ENCODE measurements at places on chromosomes 2 and 18.

DNA sequence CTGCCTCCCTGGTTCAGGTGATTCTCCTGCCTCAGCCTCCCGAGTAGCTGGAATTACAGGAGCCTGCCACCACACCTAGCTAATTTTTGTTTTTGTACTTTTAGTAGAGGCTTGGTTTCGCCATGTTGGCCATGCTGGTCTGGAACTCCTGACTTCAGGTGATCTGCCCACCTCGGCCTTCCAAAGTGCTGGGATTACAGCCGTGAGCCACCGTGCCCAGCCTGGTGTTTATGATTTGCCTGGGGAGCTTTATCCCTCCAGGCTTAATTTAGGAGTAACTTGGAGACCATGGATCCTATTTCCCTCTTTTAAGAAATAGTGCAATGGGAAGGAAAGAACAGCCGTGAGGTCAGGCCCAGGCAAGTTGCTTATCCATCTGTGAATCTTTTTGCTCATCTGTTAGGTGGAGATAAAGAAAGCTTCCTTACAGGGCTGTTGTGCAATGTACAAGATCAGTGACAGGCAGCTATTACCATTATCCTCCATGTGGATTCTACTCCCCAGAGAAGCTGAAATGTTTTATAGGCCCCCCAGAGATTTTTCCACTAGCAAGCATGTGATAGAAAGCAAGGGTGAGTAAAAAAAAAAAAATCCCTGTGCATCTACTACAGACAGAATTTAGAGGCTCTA, 104.9 kb upstream of the MGAT5 start:
- DNase-seq = no peak

GRCh38 chr18:63083555-63083954, 236.0 kb downstream of the BCL2 start:
- no peak for DNase-seq

- DNase-seq = no peak
Measured at GRCh38 chr2:116674188-116674587, 1140.3 kb upstream of the DDX18 start.

DNA sequence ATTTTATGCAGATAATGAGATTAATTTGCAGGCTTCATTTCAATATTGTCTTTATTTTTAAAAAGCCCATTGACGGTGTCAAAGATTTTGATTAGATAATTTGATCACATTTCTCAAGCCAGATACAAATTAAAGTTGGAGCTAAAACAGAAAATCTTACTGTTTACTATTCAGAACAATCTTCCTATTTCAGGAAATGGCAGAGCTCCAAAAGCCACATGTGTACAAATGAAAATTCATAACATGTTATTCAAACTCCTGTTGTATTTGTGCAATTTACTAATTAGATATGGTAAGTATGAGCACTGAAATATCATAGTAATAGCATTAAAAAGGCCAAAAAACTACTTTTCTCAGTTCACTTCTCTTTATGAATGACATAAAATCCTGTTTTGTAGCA, 682.9 kb downstream of the KCNJ3 start:
- no peak for DNase-seq

- no peak for DNase-seq
Measured at GRCh38 chr2:43333656-43334144, 107.3 kb upstream of the ZFP36L2 start.

GRCh38 chr2:161576421-161576820, 47.8 kb upstream of the SLC4A10 start:
- DNase-seq = no peak

GRCh38 chr2:224910574-224910925, 131.7 kb downstream of the DOCK10 start:
- DNase-seq = no peak

DNA sequence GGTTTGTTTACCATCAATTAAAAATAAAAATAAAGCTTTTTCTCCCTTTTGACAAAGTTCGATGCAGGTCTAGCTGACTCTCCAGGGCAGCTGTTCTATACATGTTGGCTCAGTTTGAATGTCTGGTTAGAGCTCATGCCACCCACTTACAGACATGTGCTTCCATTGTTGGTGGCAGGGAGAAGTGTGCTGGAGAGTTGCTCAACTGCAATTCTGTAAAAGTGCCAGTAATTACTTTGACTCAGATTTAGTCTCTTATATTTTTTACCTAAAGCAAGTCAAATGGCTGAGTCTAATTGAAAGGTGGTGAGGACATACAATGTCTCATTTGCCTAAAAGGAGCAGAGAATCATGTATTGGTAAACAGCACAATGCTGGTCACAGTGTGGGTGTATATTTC, 609.1 kb upstream of the SYT4 start:
- no peak for DNase-seq

DNA sequence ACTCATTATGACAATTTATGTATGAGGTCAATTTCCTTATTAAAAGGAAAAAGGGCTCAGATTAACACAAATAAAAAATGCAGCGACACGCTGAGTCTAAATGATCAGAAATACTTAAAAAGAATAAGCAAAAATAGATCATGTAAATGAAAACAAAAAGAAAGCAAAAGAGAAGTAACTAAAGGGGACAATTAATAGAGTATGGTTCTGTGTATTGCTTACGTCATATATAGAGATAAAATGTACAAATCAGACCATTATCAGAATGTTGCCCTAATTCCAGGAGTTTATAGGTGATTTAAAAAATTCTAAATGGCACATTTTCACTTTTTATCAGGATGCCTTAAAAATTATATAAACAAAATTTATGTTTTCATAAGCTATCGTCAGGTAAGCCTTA, 189.5 kb downstream of the DNAH7 start:
- no peak for DNase-seq

DNA sequence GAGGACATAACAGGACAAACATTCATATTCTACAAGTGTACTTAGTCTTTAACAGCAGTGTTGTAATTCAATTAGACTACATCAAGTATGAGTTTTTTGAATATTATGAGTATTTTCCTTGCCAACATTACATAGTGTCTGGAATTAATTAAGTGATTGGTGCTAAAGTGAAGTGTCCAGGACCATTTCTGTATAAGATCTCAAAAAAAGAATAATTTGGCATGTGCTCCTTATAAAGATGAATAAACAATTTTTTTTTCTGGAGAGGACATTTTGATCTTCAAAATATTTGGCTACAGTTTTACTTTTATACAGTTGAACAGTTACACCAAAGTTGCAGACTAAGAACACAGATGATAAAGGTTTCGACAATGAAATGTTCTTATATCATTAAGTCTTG, 15.1 kb upstream of the EPB41L3 start:
- DNase-seq = no peak

DNA sequence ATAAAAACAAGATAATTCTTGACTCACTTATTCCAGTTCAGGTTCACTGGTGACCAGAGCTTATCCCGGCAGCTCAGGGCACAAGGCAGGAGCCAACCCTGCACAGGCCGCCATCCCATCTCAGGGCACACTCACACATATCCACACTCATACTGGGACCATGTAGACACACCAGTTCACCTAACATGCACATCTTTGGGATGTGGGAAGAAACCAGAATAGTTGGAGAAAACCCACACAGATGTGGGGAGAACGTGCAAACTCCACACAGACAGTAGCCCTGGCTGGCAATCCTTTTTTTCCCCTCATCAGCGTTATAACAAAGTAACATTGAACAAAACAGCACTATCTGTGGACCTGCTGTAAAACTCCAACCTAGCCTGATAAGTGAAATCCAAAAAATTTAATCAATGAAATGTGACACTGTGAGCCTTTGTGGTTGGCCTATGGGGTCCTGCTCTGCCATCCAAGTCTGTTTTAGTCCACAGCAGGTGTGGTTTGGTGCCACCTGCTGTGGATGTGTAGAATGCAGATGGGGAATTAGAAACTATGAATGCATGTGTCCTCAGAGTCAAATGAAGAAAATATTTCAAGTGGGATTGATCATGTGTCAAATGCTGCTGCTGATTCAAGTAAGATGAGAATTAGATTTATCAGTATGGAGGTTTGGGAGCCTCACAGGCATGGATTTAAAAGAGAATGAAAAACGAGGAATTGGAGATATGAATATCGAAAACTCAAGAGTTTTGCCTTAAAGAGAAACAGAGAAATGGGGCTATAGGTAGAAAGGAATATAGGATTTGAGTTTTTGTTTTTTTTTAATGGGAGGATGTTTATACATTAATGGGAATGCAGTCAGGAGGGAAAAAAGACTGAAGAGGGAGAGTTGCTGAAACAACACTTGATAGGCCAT, 47.0 kb downstream of the UGP2 start:
- peak; percentile 10 for DNase-seq

DNA sequence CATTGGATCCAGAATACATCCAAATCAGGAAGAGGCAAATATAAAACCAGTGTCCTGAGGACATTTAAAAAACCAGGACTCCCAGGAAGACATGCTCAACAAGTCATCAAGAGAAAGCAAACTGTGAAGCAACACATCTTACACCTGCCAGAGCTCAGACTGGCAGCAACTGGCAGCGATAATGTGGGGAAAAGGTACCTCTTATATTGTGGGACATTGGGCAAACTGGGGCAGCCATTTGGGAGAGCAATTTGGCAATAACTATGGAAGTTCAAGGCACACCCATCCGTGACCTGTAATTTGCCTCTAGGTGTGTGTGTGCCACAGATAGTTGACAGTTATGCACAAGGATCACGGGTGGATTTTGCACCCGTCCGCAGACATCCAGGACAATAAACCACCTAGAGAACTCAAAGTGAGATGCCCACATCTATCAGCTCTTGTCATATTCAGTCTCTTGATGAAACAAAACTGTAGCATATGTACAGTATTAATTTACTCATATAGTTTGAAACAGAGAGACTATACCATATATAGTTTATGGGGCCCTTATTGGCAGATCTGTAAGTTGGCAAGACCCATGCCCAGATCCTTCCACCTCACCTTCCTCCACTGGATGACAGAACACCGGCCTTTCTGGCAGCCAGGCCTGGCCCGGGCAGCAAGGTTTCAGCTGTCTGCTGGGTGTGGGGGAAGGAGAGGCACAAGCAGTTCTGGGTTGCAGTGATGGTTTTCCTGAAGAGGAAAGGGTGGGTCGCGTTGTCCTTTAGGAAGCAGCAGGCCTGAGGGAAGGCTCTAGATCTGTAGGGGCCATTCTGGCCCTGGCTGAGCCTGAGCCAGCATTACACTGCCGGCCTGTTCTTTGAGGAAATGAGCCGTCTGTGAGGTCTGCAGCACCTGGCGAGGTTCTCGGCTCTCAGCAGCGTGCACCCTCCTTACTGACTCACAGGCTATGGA, 18.8 kb downstream of the HJURP start:
- no peak for DNase-seq

DNA sequence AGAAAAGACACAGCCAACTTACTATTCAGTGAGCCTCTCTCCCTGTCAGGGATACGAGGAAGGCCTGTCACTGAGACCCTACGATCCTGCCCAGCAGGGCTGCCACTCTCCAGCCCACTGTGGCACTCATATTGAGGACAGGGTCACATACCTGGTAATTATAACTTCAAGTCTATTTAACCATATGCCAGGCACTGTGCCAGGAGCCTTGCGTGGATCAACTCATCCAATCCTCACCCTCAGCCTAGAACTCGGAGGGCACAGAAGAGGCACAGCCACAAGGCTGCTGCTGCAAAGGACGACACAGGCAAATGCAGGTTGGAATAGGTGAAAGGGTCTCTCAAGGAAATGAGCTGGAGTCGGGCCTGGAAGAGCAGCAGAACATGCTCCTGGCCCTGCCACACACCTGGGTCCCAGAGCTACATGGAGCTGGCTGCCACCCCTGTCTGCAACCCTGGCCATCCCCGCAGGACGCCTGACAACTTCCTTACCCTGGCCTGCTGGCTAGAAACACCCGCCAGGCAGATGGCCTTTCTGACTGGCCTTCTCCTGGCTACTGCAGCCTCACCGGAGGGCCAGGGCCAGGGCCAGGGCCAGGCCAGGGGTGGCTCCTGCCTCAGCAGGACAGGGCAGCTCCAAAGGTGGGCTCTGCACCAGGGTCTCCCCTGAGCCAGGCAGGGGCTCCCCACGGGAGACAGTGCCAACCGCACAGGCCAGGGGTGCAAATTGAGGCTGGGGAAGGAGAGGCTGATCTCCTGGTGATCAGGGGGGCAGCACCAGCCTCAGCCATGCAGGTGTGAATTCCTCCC, 32.1 kb upstream of the SLC66A3 start:
- no peak for DNase-seq

DNA sequence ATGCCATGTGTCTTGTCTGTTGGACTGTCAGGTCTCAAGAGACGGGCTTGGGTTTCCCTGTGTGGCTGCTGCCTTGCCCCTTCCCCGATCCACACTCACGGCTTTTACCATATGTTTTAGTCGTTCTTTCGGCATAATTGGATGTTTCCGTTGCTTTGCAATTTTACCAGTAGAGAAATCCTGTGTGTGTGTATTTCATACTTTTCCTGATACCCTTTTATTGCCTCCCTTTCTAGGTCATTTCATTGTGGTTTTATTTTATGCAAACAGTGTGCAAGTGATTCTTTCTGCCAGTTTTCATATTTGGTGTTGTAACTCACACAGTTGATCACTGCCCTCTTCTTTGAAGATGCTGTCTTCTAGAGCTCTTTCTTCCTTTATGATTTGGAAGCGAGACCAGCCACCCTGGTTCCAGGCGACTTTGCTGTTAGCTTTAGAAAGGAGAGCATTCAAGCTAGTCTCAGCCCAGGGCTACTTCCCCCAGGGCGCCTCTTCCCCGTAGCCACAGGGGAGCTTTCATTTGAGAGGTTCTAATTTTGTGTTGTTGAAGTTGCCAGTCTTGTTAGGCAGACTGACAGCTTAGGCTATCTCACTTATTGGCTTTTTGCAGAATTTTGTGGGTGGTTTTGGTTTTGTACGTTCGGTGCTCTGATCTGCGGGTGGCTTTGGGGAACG, 17.0 kb downstream of the SH3BP4 start:
- no peak for DNase-seq

GRCh38 chr18:42719221-42719620, 396.3 kb downstream of the RIT2 start:
- no peak for DNase-seq

DNA sequence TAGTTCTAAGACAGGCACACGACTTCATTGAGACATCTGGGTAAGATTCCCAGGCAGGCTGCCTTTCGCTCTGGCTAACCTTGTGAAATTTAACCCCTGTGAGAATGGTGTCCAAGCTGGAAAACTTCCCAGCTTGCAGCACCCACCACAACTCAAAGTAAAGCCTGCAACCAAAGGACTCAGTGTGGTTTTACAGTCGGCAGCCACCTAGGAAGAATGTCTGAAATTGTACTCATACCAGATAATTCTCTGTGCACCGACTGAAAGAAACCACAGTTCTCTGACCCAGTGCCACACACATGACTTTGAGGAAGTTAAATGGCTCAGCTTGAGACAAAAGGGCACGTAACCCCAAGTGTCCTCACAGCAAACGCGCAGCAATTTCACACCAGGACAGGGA, 125.7 kb downstream of the RBMS1 start:
- DNase-seq = no peak

- no peak for DNase-seq
Measured at GRCh38 chr2:9250091-9250490, 43.5 kb downstream of the ASAP2 start.

DNA sequence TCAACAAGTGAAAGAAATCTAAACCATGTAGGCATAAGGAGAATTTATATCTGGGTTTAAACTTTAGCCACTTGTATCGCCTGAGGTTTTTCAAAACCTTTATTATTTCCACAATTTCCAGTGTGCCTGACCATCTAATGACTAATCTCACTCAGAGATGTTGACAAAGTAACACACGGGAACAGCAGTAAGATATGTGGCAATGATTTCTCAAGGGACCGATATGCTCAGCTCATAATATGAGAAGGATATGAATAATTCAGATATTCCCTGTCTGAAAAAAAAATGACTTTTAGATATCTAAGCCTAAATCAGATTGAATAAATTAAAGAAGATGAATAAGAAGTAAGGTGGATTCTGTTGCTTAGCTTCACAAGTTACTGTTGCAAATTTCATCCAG, 43.5 kb downstream of the TMEM163 start:
- DNase-seq = no peak

- no peak for DNase-seq
Measured at GRCh38 chr2:107627164-107627563, 199.5 kb upstream of the RGPD4 start.
